ENCODE measurements at places on chromosomes 16 and 17.

DNA sequence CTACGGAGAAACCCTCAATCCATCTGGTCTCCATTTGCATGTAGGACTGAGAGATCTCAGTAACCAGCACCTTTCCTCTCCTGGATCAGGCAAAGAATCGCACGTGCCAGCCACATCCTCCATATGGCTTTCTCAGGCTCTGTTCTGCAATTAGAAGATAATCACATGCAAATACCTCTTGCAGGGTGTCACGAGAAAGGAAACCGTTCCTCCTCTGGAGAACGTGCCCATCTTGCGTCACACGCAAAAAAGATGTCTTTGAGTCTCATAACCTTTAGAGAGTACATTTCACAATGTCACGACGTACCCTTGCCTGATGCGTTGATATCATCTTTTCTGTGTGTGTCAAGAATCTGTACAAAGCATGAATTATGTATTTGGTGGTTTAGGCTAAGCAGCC is 36.2 kb upstream of the DNAH17 start:
- DNase-seq: no peak

- DNase-seq: peak; percentile 49
Observed at GRCh38 chr16:2095315-2095853, 40.3 kb downstream of the PKD1 start.

DNA sequence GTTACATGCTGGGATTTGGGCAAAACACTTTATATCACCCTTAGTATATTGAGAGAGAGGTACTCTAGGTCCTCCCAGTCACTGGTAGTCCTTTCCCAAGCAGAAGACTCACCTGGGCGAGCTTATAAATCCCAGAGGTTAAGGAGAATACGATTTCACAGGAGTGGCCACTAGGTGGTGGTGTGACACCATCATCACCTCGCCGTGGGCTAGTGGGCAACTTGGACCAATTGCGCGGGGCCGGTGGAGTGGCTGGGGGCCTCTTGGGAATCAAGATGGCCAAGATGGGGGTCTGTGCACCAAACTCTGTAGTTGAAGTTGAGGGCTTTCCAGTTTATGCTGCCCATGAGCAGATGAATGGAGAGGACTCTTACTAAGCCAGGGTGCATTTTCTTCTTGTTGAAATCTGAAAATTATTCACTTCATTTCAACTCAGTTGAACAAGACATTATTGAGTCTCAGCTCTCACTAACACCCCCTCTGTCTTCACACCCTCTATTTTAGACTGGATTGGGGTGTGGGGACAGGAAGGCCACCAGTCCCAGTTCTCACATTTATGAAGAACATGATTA is 38.2 kb upstream of the PIRT start:
- DNase-seq: peak; percentile 45

GRCh38 chr17:4433515-4434031 is at the start of gene SPNS3:
TSS of gene SPNS3 (plus strand) at chr17:4433940. CDS start at chr17:4433968, 28 bp downstream.
- no peak for DNase-seq

- DNase-seq: no peak
Observed at GRCh38 chr16:69243479-69243878, 56.5 kb downstream of the SNTB2 start.

DNA sequence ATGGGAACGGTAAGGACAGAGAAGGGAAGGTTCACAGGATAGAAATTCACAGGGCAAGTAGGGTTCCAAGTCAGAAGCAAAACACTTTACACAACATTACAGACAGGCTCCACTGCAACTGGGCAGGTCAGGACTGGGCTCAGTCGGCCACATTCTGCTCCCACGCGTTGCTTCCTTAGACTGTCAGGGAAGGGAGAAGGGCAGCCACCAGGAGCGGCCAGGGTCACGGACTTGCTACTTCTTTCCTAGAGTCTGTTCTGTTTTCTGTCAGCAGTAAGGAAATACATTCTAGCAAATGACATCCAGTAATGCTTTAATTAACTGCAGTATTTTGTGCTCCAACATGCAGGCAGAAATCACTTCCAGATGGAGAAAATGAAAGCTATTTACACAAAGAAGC is 160.3 kb upstream of the RPH3AL start:
- DNase-seq: no peak

- no peak for DNase-seq
Observed at GRCh38 chr17:1907216-1907631, 77.4 kb downstream of the RPA1 start.

GRCh38 chr16:69150146-69150865 is 17.9 kb downstream of the UTP4 start:
- peak; percentile 70 for DNase-seq

- no peak for DNase-seq
Observed at GRCh38 chr17:21199311-21199710, 14.7 kb downstream of the TMEM11 start.

GRCh38 chr17:48625495-48626244 is 488 bp downstream of the HOXB9 start:
- peak; percentile 72 for DNase-seq

- DNase-seq: no peak
Observed at GRCh38 chr17:19928299-19928698, 49.3 kb downstream of the AKAP10 start.

- no peak for DNase-seq
Observed at GRCh38 chr17:39196241-39196807, 1.1 kb downstream of the CACNB1 start.

- peak; percentile 37 for DNase-seq
Observed at GRCh38 chr16:24070851-24071250, 185.3 kb upstream of the CACNG3 start.

DNA sequence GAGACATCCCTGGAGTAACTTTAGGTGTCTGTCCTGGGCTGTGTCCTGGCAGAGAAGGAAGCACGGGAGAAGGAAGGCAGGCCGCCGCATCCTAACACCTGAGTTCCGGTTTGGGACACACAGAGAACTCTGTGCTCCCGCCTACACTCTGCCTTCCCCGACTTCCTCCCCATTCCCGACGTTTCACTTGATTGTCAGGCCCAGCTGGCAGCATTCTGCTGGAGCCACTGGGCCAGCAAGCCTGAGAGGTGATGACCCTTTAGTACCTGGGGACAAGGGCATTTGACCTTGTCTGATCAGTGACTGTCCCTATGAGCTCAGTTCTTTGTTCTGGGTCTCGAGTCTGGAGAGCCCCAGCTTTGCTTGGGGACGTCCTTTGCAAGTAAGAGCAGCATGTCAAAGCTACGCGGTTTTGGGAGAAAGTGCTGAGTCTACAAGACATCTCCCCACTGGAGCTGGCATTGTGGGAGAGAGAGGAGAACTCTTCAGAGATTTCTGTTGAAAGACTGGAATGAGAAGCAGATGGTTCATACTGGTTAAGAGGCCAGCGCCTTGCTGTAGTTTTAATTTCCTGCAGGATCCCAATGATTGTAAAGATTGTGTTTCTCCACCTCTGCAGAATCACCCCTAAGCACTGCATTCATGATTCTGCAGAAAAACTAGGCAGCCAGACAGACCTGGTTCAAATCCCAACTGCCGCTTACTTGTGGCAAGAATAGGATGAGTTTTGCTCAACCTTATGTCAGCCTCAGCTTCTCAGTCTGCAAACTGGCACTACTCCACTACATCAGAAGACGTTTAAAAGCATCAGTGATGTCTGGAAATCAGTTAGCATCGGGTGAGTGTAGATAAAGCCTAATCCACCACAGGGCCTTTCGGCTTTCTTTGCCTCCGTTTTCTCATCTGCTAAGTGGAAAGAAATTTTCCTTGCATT is 20.6 kb downstream of the ABAT start:
- no peak for DNase-seq

DNA sequence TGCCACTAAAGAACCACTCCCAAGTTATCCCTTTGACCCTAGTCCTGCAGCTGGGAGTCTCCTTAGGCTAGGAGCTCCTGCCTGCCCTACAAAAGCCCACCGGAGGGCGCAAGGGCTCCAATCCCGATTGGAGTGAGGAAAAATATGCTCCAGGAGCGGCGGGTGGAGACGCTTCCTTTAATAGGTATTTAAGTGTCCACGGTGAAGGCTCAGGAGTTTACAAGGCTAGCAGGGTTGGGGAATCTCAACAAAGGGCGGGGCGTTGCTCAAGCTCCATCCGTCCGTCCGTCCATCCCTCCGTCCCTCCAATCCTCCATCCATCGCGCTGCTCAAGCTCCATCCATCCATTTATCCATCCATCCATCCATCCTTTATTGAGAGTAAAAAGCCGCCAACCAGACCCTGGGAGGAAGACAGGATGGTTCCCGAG is 556 bp upstream of the SPNS1 start:
- peak; percentile 74 for DNase-seq

- no peak for DNase-seq
Observed at GRCh38 chr17:21094298-21094704, 32.5 kb upstream of the DHRS7B start.

DNA sequence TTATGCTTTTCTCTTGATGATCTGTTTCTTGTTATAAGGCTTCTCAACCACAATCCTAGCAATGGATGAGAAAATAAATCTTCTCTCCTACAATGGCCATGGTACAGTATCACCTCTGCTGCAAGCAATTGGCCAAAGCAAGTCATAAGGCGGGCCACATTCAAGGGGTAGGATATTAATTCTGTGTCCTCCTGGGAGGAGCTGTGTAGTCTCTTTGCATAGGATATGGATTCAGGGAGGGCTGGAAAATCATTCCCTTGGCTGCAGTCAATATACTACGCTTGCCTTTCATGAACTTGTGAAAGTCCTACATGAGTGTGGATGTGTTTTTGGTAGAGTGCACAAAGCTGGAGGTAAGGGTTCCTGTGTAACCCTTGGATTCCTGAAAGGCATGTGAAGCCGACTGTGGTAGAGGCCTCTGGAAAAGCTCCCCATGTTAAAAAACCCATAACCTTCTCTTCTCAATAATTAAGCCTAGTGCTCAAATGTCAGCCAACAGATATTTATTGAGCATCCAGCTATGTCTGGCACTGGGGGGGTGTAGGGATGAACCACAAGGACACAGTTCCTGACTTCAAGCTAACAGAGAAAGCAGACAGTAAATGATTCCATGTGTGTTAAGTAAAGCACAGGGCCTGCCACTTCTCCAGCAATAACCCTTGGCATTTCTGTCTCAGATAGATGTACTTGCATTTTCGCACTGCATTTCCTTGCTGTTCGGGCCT is 147.6 kb upstream of the HS3ST3A1 start:
- DNase-seq: no peak

DNA sequence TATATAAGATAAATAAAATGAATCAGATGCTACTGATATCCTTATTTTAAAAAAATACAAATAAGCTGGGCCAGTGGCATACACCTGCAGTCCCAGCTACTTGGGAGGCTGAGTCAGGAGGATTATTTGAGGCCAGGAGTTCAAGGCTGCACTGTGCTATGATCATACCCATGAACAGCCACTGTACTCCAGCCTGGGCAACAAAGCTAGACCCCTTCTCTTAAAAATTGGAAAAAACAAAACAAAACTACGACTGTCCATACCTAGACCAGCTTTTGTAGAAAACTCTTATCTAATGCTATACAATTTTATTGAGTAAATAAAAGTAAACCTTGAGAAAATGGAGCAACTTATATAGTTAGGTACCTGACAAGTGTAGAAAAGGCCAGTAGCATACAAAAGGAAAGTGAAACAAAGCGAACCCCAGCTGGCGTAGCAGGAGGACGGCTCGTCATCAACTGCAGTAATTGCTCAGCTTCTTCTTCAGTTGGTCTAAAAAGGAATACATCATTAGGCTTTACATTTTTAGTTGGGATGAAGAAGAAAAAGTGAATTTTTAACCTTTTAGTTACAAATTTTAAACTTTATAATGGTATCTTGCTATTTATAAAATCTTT is 23.6 kb downstream of the INTS2 start:
- no peak for DNase-seq

- DNase-seq: no peak
Observed at GRCh38 chr16:26195225-26195624, 503.5 kb downstream of the HS3ST4 start.

DNA sequence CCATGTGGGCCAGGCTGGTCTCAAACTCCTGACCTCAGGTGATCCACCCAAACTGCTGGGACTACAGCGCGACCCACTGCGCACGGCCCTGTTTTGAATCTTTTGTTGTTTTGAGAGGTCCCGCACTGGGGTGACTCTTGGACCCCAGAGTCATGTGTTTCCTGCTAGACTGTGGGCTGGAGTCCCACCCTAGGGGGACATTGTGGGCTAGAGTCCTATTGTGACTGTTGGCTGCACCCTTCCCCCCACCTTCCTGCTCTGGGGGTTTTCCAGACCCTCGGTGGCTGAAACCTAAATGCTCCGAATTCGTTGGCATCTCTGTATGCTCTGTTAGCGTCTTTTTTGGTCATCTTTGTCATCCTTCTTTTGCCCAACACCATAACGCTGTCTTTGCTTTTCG is 16.0 kb downstream of the NUPR1 start:
- DNase-seq: no peak
